ENCODE measurements at places on chromosomes 3 and 15.

DNA sequence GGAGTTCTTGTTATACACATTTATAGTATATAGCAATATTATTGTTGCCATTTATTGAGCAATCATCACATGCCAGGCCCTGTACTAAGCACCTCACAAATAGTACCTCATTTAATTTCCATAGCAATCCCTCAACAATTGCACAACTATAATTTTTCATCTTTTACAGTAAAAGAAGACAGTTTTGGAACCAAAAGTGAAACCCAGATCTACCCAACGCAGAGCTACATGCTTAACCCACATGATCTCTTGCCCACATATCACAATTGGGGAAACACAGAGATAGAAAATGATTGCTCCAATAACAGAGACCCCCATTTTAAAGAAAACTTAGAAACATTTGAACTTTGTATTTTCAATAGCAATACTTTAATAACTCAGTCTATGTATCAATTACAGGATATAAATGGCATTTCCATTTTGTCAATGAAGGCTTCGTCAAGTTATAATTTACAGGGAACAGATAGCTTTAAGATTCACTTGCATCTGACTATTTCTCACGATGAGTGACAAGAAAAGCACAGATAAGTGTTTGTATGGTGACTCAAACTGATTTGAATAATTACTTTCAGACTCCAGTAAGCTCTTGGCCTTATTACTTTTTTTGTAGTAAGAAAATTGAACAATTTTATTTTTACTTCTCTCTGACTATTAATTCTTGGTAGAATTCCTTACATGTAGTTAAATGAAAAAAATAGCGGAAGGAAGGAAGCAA, 38.7 kb upstream of the CCDC50 start:
- no peak for DNase-seq

DNA sequence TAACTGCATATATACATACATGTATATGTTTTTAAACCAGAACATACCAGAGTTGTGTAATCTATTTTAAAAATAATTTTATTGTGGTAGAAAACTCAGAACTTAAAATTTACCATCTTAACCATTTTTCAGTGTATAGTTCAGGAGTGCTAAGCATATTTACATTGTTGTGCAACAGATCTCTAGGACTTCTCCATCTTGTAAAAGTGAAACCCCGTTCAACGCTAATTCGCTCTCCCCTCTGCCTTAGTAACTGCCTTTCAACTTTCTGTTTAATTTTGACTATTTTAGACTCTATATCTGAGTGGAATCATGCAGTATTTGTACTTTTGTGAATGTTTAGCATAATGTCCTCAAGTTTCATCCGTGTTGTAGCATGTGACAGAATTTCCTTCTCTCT, 51.8 kb upstream of the SSR3 start:
- DNase-seq = no peak

DNA sequence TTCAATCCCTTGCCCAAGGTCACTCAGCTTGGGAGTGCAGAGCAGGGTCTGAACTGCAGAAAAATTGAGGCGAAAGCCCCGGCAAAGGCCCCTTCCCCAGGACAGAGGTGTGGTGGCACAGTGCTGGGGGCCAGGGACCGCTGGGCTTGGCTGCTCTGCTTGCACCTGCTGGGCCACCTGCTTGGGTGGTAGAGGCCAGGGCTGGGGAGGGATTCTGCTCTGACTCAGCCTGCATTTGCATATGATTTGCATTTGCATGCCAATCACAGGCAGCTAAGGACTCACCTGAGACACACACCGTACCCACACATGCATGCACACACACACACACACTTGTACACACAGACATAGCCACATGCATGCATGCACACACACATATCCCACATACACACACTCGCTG, 9.9 kb downstream of the GRM2 start:
- no peak for DNase-seq

DNA sequence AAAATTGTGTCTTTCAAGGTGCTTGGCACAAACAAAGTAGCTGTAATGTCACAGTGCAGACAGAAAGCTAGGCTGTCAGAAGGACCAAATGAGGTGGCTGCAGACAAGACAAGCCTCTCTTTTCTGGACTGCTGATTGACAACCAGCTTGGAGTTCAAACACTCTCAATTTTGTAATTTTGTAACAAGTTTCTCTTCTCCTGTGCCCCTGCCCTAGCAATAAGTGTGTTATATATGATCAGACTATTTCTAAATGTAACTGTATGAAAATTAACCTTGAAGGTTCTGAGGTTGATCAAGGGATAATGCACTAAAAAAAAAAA, 172.0 kb downstream of the P3H2 start:
- no peak for DNase-seq

GRCh38 chr15:68375191-68375631, 56.8 kb downstream of the ITGA11 start:
- no peak for DNase-seq

Data from stimulated activated CD8-positive, alpha-beta memory T cell treated with anti-CD3 and anti-CD28 coated beads, Interleukin-4, amount 100 ng/mL, for 1 hour (primary cell).